Mesothelial cell of epicardium (in vitro differentiated cells): ENCODE measurements at places on chromosomes 12 and 14.

- no peaks in the 10 kb centered on the region for H3K4me1 ChIP-seq
- no peak overlapping the region for H3K4me3 ChIP-seq
- no peaks in the 10 kb centered on the region for H3K27me3 ChIP-seq
- no peaks in the 10 kb centered on the region for H3K36me3 ChIP-seq
- no peak overlapping the region for H3K27ac ChIP-seq
Observed at GRCh38 chr14:101504096-101504948, 57.0 kb upstream of the DIO3 start.

DNA sequence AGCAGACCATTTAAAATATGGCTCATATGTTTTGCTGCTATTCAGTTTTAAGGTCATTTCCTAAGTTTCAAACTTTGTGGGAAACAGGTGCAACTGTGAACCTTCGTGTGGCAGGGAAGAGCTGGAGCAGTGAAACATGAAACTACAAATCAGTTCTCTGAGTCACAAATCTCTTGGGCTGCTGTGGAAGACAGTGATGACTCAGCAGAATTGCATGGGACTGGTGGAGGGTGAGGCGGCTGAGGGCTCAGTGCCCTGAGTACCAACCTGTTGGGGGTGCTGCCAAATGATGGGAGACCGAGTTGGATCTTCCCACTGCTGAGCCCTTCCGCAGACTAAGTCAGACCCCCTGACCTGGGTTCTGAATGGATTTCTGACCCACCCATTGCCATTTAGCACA is 8.4 kb upstream of the CALM1 start:
- no peaks in the 10 kb centered on the region for H3K27me3 ChIP-seq
- no peak overlapping the region for H3K4me3 ChIP-seq
- no peaks in the 10 kb centered on the region for H3K36me3 ChIP-seq
- H3K4me1 ChIP-seq, result peaks cover 15% of the 10 kb centered on the region

DNA sequence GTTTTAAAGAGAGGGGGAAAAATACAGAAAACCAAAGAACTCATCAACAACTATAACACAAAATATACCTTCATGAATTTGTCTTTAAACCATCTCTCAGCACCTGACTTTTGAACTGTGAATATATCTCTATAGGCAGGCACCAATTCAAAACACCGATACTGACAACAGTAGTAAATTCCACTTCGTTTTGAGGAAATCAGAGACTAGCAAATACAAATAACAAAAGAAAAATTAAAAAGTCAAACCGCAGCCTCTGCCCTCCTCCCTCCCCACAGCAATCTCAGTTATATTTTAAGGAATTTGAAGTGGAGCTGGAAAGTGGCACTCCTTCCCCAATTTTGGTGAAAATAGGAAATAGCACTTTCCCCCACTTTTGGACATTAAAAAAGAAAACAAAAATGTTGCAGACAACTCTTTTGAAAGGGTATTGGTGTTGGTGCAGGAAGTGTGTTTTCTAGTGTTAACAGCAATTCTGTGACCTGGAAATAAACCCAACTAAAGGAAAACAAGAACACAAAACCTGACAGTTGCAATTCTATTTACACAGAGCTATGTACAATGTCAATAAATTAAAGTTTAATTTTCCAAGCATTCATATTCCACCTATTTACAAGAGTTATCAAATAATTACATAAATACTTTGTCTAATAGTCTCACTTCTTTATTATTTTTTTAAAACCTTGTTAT is 13.5 kb downstream of the TBX3 start:
- no peaks in the 10 kb centered on the region for H3K27me3 ChIP-seq
- DNase-seq, result no peak
- H3K27ac ChIP-seq, result peak overlapping the region; percentile 100
- H3K4me1 ChIP-seq, result peaks cover 79% of the 10 kb centered on the region
- peak overlapping the region; percentile 80 for H3K4me3 ChIP-seq

DNA sequence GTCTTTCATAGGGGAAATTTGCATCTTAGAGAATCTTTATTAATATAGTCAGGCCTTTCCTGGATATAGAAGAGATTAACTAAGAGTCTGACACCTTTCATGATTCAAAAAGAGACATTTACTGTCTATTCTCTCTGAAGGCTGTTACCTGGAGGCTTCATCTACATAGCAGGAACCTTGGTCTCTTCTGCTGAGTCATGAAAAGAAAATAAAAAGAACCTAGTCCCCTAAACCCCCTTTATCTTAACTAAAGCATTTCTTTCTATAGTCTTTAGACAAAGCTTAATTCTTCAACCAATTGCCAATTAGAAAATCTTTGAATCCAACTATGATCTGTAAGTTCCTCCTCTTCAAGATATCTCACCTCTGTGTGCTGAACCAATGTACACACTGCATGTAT is 33.1 kb downstream of the RPS29 start:
- H3K4me3 ChIP-seq, result no peak overlapping the region
- DNase-seq, result no peak
- no peaks in the 10 kb centered on the region for H3K27me3 ChIP-seq

DNA sequence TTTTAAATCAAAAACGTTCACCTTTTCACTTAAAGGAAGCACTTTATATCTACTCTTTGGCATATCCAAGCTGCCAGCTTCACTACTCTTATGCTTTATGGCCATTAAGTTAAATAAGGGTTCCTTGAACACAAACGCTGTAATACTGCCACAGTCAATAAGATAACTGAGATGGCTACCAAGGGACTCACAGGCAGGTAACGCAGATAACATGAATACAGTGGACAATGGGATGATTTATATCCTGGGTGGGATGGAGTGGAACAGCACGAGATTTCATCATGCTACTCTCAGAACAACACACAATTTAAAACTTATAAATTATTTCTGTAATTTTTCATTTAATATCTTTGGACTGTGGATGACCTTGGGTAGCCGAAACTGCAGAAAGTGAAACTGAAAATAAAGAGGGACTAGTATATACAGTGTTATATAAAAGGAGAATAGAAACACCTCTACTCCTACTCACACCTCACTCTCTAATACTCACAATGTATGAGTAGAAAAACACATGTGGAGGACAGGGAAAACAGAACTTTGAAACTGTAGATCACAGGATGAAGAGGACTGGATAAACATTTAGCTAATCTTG is 367.3 kb downstream of the C12orf50 start:
- DNase-seq, result no peak
- H3K4me1 ChIP-seq, result peaks cover 34% of the 10 kb centered on the region
- H3K27me3 ChIP-seq, result no peaks in the 10 kb centered on the region
- H3K36me3 ChIP-seq, result no peaks in the 10 kb centered on the region
- H3K27ac ChIP-seq, result peak overlapping the region; percentile 57

DNA sequence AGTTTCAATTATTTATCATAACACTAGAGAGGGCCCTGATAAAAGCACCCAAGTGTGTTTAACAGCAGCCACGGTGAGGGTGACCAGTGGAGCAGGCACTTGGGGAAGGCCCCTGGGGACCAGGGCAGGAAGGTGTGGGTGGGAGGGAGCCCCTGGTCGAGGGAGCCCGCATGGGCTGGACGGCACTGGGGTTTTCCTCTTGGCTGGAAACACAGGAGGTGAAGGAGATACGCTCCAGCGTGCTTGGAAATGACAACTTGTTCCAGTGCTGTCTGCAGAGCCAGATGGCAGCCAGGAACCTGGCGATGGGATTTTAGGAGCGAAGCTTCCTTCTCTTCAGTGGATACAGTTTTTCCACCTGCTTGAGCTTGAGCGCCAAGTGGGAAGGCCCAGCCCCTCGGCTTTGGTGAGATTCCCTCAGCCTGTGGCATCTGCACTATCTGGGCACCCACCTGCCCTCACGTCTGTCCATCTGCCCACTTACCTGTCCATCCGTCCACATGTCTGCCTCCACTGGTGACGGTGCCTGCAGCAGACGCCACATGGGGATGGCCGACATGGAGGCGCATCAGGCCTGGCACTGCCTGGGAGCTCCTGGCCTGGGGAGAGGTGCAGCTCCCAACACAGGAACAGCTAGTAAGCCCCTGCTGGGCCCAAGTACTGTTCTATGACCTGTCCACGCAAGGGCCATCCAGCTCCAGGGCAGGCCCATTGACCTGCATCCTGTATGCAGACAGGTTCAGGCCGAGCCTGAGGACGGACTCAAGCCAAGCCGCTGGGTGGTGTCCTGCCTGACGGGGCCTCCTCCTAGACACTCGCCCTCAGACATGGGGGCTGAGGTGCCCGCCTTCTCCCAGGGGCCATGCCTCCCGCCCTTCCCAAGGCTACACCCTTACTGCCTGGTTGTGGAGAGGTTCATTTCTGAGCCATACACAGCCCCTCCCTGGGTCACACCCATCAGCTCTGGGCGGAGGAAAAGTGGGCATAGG is 192.2 kb upstream of the C14orf180 start:
- peaks cover 5% of the 10 kb centered on the region for H3K4me1 ChIP-seq
- no peaks in the 10 kb centered on the region for H3K36me3 ChIP-seq
- peak; percentile 36 for DNase-seq
- H3K27me3 ChIP-seq, result peaks cover 1% of the 10 kb centered on the region
- H3K27ac ChIP-seq, result no peak overlapping the region
- no peak overlapping the region for H3K4me3 ChIP-seq

- DNase-seq, result no peak
- H3K27ac ChIP-seq, result peak overlapping the region; percentile 40
- no peaks in the 10 kb centered on the region for H3K27me3 ChIP-seq
- H3K36me3 ChIP-seq, result peaks cover 5% of the 10 kb centered on the region
- no peak overlapping the region for H3K4me3 ChIP-seq
Observed at GRCh38 chr12:120259418-120260202, 5.9 kb downstream of the PXN start.

- peaks cover 12% of the 10 kb centered on the region for H3K4me1 ChIP-seq
- no peak overlapping the region for H3K27ac ChIP-seq
- no peak overlapping the region for H3K4me3 ChIP-seq
- no peak for DNase-seq
Observed at GRCh38 chr12:29320295-29321085, 60.5 kb downstream of the ERGIC2 start.

- no peak overlapping the region for H3K4me3 ChIP-seq
- no peaks in the 10 kb centered on the region for H3K27me3 ChIP-seq
- DNase-seq, result no peak
- H3K4me1 ChIP-seq, result no peaks in the 10 kb centered on the region
- no peak overlapping the region for H3K27ac ChIP-seq
Observed at GRCh38 chr12:62379026-62379722, 87.5 kb upstream of the MON2 start.

DNA sequence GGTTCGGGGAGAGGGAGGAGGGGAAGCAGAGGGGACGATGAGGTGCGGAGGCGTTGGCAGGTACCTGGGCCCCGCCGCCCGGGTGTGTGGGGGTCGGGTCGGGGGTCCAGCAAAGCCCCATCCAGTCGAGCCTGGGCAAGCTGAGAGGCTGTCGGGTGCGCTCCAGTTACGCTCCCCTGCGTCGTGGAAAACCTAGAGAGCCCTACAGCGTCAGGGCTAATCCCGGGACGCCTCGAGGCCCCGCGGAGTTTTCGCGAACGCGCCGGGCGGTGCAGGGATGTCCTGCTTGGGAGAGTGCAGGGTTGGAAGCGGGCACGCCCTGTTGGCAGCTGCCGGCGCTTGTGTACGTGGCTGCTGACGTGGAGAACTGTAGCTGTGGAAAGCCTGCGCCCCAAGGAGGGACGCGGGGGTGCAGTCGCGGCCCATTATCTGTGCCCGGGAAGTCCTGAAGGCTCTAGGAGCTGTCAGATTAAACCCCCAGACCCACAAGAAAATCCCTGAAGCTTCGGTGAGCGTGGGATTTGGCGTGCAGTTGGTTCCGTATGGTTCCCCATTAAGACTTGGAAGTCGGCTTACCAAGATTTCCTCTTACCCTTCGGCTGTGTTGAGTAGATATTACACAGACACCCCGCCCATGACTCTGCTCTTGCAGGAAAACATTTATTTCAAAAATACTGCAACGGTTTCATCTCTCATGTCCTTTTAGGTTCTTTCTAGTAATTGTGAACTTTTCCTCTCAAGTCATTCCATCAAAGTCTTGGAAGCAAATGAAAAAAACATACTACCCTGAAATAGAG is 11.3 kb upstream of the SLC38A2 start:
- no peaks in the 10 kb centered on the region for H3K27me3 ChIP-seq
- peak overlapping the region; percentile 86 for H3K4me3 ChIP-seq
- peak overlapping the region; percentile 94 for H3K27ac ChIP-seq
- peak; percentile 79 for DNase-seq
- peaks cover 50% of the 10 kb centered on the region for H3K4me1 ChIP-seq
- no peaks in the 10 kb centered on the region for H3K36me3 ChIP-seq
